Heart left ventricle (tissue), 16 donors: ENCODE measurements at places on chromosomes 12 and 14. TPM values are rescaled to one million over a fixed set of nuclear protein-coding genes. Genes with fewer than 3 reads are reported as not detected.

DNA sequence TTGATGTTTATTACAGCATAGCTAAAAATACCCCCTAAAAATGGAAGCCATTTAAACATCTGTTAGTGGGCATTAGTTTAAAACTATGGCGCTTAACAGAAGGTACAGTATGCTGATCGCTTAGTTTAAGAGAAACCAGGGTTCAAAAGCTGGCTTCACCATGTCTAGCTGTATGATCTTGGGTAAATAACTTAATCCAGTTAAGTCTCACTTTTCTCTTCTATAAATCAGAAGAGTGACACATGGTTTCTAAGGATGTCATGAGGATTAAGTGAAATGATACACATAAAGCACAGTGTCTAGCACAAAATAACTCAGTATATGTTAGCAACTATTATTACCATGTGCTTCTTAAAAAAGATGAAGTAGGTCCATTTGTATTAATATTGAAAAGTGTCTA, 38.7 kb downstream of the STK38L start:
- DNase-seq: no peak
- H3K27me3 ChIP-seq: no peaks in the 10 kb centered on the region
- H3K4me1 ChIP-seq: peaks cover 75% of the 10 kb centered on the region
- no peak overlapping the region for H3K27ac ChIP-seq
- no peak overlapping the region for H3K4me3 ChIP-seq

DNA sequence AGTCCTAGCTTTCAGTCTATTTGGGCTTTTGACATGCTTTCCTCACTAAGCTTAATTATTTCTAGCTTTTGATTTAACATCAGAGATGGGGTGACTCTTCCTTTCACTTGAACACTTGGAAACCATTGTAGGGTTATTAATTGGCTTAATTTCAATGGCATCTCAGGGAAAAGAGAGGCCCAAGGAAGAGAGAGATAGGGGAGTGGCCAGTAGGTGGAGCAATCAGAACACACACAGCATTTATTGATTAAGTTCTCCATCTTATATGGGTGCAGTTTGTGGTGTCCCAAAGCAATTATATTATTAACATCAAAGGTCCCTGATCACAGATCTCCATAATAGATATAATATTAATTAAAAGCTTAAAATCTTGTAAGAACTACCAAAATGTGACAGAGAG, 1466.1 kb upstream of the SEL1L start:
- no peaks in the 10 kb centered on the region for H3K4me1 ChIP-seq
- H3K36me3 ChIP-seq: no peaks in the 10 kb centered on the region
- DNase-seq: no peak
- no peaks in the 10 kb centered on the region for H3K27me3 ChIP-seq
- H3K4me3 ChIP-seq: no peak overlapping the region

DNA sequence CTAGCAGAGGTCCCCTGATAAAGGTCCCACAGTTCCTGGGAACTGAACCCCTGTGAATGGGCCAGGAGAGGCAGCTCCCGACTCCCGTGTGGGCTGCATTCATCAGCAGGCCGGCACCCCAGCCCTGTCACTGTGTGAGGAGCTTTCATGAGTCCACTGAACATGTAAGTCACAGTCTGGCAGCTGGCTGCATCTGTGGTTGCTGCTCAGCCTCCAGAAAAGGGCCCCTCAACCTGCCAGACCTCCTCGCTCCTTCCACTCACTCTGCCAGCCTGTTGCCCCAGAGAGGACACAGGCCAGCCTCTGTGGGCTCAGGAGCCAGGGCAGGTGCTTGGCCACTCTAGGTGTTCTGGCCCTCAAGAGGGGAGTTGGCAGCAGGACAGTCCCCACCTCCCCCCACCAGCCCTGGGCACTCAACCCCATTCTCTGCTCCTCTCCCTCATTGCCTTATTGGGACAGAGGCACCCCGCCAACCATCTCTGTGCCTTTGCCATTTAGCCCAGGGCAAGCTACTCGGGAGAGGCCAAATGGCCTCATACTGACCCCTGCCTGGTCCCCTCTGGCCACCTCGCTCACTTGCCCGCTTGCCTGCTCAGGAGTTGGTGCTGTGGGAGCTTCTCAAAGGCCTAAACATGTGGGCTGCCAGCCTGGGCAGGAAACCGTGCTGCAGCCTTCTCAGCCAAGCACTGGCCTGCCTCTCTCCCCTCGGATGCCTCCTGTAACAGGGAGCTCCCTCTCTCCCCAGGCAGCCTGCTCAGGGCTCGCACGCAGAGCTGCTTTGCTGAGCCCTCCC, 1.9 kb downstream of the RTL1 start:
- DNase-seq: no peak
- H3K4me1 ChIP-seq: peaks cover 15% of the 10 kb centered on the region
- no peak overlapping the region for H3K4me3 ChIP-seq
- H3K27ac ChIP-seq: no peak overlapping the region
- H3K36me3 ChIP-seq: no peaks in the 10 kb centered on the region

IRAK3 gene
- total RNA-seq: 3.7 TPM

GRCh38 chr12:118288174-118288573, 84.5 kb downstream of the TAOK3 start:
- H3K27ac ChIP-seq: no peak overlapping the region
- no peak overlapping the region for H3K4me3 ChIP-seq
- no peaks in the 10 kb centered on the region for H3K27me3 ChIP-seq
- no peak for DNase-seq
- H3K4me1 ChIP-seq: peaks cover 11% of the 10 kb centered on the region

NFE2 gene
- 1.3 TPM for total RNA-seq
